Lower leg skin (tissue), 4 donors: ENCODE measurements at places on chromosomes 1 and 21.

GRCh38 chr1:190124068-190124467 is 353.6 kb downstream of the BRINP3 start:
- no peak for DNase-seq

DNA sequence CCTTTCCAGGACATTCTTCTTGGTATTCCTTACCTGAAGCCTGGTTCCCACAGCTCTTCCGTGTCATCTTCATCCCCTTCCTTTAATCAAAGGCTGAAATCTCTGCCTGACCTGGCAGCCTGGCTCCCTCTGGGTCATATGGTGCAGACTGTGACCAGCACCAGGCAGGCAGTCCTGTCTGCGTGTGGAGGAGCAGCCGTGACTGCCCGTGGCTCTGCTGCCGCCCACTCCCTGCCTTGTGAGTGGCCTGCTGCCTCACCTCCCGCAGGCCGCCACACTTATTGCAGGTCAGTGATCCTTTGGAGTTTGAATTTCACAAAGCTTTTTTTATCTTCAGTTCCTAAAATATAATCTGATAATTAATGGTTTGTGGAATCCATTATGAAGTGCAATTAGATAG is 36.2 kb upstream of the EPHA8 start:
- DNase-seq, result no peak

DNA sequence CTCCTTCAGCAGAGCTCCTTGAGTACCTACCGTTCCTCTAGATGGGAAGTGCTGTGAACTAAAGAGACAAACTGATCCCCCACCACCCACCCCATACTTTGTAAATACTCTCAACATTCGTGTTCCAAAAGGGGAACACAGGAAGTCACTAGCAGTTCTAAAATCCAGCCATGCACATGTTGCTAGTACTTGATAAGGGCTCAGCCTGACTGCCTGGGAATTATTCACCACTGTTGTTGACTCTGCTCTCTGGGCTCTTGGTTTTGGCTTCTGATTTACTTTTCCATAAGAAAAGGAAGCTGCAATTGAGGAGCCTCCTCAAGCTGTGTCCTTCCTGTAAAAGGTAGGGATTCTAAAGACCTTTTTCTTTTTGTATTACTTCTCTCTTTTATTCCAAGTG is 67.5 kb downstream of the IVNS1ABP start:
- no peak for DNase-seq

GRCh38 chr1:44696789-44697345 is 22.4 kb downstream of the ARMH1 start:
- DNase-seq, result no peak

GRCh38 chr1:190320952-190321351 is 156.7 kb downstream of the BRINP3 start:
- no peak for DNase-seq

DNA sequence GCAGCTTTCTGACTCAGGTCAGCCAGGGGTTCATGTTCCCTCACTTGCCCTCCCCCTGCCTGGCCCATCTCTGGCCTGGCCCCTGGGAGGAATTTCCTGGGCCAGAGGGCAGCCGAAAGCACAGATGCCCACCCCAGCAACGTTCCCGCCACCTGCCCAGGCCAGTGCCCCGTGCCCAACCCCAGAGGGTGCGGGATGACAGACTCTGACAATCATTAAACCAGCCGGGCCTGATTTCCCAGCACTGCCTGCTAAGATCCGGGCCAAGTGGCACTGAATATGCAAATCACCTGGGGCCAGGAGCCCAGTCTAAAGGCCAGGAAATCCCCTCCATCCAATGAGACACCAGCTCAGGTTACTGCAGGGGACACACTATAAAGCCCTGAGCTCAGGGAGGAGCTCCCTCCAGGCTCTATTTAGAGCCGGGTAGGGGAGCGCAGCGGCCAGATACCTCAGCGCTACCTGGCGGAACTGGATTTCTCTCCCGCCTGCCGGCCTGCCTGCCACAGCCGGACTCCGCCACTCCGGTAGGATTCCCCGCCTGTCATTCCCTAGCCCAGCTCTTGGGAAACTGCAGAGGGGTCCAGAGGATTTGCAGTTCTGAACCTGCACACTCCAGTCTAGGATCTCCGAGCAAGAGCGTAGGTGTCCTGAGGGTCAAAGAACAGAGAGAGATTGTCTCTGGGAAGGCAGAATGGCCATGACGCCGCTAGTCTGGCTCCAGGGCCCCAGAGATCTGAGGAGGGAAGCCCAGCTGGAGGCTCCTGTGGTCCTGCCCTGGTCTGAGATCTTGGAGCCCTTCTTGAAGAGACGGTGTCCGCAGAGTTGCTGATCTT is at the start of gene ELF3:
ELF3 (plus strand) TSS at position 408 of the 836 bp plus-strand sequence. CDS start 550 bp downstream, outside the sequence.
- DNase-seq, result no peak

GRCh38 chr1:247448107-247448791 is 9.7 kb downstream of the OR2B11 start:
- peak; percentile 91 for DNase-seq

- DNase-seq, result no peak
These were observed 167.3 kb downstream of the ZZZ3 start for GRCh38 chr1:77514921-77515776.

GRCh38 chr1:67803380-67804279 is 29.6 kb downstream of the GNG12 start:
- DNase-seq, result no peak

DNA sequence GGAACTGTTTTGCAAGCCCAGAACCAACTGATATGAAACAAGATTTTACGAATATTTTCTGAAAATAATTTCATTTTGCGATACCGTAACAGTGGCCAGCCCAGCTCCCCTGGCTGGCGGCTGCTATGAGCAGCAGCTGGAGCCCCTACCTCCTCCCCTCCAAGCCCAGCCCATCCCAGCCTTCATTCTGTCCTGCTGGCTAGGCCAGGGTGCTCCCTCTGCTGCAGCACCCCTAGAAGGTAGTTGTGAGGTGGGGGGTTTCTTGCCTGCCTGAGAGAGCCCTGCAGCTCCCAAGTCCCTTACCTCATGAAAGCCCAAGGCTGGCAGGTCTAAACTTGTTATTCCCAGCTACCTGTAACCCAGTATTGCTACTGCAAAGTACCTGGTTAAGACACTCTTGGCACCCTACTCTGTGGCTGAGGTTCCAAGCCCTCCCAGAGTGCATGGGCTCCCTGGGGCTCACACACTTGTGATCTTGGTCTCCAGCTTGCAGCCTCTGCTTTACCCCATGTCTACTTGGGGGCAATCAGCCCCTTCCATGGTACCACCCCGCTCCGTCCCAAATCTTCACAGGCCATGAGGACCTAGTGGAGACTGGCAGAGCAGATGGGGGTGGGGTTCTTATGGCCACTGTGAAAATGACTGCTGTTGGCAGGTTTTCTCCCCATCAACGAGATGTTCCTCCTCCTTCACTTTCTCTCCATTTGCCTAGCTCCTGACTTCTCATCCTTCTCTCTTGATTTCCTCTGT is 239.8 kb downstream of the TRABD2B start:
- no peak for DNase-seq

- DNase-seq, result no peak
These were observed 457.2 kb downstream of the AJAP1 start for GRCh38 chr1:5111581-5111980.

- no peak for DNase-seq
These were observed 59.0 kb downstream of the SUSD4 start for GRCh38 chr1:223304931-223305330.

- no peak for DNase-seq
These were observed 185.9 kb downstream of the AK5 start for GRCh38 chr1:77467741-77468140.

GRCh38 chr1:38208716-38209632 is 162.4 kb upstream of the POU3F1 start:
- no peak for DNase-seq

GRCh38 chr1:87182611-87183010 is 146.1 kb upstream of the LMO4 start:
- no peak for DNase-seq

- no peak for DNase-seq
These were observed 1155.1 kb upstream of the ADGRL2 start for GRCh38 chr1:80645621-80646020.

GRCh38 chr21:35102488-35103371 is 53.6 kb upstream of the RUNX1 start:
- peak; percentile 87 for DNase-seq

- DNase-seq, result no peak
These were observed 4.1 kb upstream of the TRAF3IP3 start for GRCh38 chr1:209751627-209752231.

- no peak for DNase-seq
These were observed 82.8 kb upstream of the COL6A1 start for GRCh38 chr21:45898781-45899180.

DNA sequence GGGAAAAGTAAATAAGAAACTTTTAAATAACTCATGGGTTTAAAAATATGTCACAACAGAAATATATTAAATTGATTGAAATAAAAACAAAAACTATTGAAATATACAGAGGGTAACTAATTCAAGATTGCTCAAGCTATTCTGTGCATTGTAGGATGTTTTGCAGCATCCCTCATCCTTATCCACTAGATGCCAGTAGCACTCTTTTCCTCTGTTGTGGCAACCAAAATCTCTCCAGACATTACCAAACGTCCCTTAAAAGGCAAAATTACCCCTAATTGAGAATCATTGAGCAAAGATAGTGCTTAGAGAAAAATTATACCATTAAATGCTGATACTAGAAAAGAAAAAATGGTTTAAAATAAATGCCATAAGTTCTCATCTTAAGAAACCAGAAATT is 682.6 kb downstream of the RWDD3 start:
- DNase-seq, result no peak

DNA sequence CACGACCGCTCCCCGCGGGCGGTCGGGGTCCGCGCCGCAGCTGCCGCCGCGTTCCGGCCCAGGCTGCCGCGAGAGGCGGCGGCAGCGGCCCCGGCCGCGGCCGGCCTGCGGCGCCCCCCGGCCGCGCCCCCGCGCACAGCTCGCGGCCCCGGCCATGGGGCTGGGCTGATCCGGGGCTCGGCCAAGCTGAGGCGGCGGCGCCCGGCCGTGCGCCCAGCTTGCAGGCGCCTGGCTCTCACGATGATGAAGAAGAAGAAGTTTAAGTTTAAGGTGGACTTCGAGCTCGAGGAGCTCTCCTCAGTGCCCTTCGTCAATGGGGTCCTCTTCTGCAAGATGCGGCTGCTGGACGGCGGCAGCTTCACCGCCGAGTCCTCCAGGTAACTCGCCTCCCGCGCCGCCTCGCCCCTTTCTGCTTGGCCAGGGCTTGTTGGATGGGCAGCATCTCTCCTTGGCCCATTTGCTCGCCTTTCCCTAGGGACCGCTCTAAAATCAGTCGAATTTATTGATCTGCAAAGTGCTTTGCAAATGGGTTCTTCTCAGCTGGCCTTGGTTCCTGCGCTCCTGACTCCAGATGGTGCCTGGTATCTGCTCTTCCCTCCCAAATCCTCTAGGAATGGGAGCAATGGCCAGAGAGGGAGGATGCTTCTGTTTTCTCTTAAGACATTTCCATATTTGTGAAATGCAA is 431 bp downstream of the EEIG2 start:
- DNase-seq, result peak; percentile 87

DNA sequence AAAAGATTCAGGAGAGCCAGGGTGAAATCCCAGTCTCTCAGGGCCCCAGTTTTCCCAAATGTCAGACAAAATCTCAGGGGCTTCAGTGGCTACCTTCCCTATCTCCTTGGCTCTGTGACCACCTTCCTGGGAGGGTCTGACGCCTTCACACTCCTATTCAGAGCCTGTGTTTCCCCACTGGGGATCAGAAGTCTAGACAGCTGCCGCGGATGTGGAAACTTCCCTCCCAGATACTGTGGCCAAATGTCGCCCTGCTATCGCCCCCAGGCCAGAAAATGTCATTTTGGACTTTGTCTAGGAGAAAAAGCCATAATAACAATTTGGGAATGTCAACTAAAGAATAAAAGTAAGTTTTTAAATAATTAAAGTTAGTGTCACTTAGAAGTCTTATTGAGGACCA is 15.9 kb downstream of the A3GALT2 start:
- DNase-seq, result no peak

DNA sequence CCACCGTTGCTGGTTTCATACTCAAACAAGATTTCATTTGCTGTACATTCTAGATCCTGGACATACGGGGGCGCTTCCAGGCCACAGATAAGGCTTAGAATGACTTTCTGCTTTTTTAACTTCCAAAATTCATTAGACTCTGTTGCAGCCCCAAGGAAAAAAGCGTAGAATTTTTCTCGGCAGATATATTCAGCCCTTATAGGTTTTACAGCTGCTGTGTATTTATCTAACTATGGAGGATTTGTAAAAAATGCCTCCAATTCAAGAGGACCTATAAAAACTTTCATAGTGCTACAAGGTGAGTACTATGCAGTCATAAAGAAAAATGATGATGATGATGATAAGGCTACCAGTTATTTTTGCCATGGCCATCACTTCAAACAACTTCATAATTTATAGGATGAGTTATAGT is 51.6 kb downstream of the SLC30A10 start:
- DNase-seq, result no peak

DNA sequence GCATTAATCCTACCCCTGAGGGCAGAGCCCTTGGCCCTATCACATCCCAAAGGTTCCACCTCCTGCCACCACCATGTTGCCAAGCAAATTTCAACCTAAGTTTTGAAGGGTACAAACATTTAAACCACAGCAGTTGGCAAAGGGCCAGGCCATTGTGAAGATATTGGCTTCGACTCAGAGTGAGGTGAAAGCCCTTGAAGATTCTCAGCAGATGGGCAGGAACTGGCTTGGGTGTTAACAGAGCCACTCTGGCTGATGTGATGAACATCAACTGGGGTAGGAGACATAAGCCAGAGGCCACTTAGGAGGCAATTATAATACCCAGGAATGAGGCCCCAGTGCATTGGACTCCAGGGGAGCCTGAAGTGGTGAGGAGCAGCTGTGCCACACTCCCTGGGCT is 207.7 kb upstream of the KAZN start:
- no peak for DNase-seq

GRCh38 chr1:214228976-214229375 is 52.0 kb upstream of the SMYD2 start:
- no peak for DNase-seq

DNA sequence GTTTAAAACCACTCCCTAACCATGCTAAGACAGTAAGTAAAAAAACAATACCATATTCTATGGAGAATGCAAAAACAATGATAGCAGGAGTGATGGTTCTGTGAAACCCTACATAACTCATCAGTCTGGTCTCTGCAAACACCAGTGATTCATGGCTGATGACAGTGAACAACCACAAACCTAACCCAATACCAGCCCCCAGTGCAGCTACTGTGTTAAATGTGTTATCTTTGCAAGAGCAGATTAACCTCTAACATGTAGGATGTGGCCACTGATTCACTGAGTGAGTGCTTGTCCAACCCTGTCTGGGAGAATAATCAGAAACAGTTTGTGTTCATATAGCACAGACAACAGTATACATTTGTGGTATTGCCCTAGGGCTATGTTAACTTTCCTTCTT is 100.2 kb upstream of the COG2 start:
- DNase-seq, result no peak
